Kasumi-1 (cell line): ENCODE measurements at places on chromosomes 16 and 17.

DNA sequence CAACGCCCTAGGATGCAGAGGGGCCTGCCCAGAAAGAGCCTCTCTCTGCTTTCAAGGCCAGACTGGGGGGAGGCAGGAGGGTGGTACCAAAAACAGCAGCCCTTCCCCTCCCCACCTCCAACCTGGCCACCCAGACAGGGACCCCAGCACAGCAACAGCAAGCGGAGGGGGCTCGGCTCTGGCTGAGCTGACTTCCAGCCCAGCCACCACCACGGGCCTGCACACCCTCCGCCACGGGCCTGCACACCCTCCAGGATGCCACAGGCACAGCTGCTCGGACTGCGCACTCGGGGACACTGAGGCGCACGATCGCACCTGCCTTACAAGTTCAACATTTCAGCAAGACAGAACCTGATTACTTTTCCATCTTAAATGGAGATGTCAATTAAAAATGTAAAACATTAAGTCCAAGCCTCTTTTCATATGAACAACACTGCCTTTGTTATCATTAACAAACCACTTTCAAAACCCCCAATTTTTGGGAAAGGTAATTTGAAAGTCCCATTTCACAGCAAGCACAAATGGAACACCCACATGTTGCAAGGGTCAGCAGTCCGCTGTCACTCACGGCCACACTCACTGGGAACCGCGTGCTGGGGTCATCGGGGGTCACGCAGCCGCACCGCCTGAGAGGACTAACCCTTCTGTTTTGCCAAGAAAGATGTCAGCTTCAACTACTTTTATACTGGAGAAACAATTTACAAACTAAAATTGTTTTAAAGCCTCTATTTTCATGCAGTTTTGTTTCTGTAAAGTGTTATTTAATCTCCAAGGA is 76.4 kb downstream of the ANKRD11 start:
- DNase-seq = no peak

- no peak for DNase-seq
Observed at GRCh38 chr17:48825446-48826381, 5.1 kb upstream of the CALCOCO2 start.

- no peak for DNase-seq
Observed at GRCh38 chr16:83516931-83517330, 290.8 kb upstream of the HSBP1 start.

- DNase-seq = no peak
Observed at GRCh38 chr17:17231621-17232302, 5.2 kb downstream of the FLCN start.

GRCh38 chr17:51703361-51704341 is 443.3 kb downstream of the UTP18 start:
- DNase-seq = no peak

DNA sequence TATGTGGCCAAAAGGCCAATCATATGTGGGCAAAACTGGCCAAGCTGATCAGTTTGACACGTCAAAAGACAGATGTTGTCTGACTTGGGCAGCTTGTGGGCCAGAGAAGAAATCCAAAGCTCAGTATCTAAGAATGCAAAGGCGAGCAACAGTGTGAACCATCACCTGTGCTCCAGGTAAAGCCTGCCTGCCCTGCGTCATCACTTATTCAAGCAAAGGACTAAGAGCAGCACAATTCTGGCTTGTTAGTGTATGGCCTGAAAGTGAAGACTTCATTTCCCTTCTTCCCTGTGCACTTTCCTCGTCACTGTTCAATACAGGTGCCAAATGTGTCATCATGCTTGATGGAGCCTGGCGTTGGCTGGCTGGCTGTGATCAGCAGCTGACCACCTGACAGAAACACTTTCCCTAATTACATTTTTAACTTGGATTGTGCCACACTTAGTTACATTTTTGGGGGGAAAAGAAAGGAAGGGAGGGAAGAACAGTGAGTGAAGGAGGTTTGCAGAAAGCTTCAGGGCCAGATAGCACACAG is 4.7 kb downstream of the FAM20A start:
- no peak for DNase-seq

DNA sequence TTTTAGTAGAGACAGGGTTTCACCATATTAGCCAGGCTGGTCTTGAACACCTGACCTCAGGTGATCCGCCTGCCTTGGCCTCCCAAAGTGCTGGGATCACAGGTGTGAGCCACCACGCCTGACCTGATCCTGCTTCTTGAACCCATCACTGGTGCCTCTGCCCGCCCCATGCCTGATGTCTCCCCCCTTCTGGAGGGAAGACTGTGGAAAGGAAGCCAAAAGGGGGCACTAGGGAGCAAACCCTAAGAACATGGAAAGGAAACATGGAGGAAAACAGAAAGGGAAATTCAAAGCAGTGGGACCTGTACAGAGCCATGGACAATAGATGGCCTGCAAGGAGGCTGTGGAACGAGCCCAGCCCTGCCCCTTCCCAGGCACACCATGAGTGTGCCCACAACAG is 31.1 kb upstream of the FASN start:
- no peak for DNase-seq

- no peak for DNase-seq
Observed at GRCh38 chr17:3385869-3386816, at the start of gene OR3A2. Gene OR3A2 (minus strand): TSS chr17:3386308.

- peak; percentile 93 for DNase-seq
Observed at GRCh38 chr17:47981462-47981861, 10.5 kb downstream of the CDK5RAP3 start.

DNA sequence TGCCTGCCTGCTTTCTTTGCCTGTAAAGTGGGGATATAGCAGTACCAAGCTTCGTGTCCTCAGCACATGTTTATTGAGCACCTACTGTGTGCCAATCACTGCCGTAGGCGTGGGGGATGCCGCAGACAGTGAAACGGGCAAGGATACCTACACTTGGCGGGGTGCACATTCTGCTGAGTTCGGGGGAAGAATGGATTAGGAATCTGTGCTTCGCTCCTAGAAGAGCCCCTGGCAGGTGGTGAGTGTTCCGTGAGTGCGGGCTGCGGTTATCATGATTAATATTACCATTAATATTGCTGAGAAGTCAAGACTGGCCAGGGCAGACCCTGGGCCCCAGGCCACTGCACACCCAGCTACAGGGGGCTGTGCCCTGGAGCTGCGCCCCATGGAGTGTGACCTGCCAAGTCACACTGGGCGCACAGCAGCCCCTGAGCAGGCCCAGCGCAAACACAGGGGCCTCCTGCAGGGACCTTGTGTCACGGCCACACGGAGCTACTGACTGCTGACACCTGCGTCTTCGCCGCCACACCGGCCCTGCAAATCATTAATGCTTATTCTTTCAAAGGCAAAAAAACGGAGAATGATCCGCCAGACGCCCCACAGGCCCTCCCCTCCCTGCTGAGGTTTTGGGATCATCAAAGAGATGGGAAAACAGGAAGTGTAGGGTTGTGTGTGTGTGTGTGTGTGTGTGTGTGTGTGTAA is 213.4 kb upstream of the GSE1 start:
- no peak for DNase-seq

- DNase-seq = no peak
Observed at GRCh38 chr17:78885956-78886355, 17.0 kb downstream of the CEP295NL start.

- no peak for DNase-seq
Observed at GRCh38 chr16:66471264-66471663, 44.2 kb downstream of the BEAN1 start.

DNA sequence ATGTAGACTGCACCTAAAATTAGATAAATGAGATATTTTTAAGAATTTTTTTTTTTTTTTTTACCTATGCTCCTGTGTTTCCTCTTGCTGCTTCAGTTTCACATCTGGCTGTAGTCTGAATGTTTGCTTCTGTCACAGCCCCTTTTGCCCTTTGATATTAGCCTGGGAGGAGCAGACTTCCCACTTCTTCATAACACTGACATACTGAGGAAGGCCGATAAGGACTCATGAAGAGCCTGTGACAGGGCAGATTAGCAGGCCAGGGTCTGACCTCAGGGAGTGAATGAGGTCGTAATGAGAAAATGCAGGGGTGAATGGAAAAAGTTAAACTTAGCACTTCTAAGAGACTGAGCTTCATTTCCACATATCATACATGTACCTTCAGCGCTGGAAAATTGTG is at the start of gene SLFN14:
SLFN14 (minus strand) TSS at position 117 of the 400 bp plus-strand sequence. CDS start 2,757 bp downstream, outside the sequence.
- no peak for DNase-seq

GRCh38 chr17:16129441-16130205 is 85.7 kb downstream of the NCOR1 start:
- no peak for DNase-seq

GRCh38 chr17:73632513-73632912 is 11.7 kb downstream of the SDK2 start:
- DNase-seq = no peak

DNA sequence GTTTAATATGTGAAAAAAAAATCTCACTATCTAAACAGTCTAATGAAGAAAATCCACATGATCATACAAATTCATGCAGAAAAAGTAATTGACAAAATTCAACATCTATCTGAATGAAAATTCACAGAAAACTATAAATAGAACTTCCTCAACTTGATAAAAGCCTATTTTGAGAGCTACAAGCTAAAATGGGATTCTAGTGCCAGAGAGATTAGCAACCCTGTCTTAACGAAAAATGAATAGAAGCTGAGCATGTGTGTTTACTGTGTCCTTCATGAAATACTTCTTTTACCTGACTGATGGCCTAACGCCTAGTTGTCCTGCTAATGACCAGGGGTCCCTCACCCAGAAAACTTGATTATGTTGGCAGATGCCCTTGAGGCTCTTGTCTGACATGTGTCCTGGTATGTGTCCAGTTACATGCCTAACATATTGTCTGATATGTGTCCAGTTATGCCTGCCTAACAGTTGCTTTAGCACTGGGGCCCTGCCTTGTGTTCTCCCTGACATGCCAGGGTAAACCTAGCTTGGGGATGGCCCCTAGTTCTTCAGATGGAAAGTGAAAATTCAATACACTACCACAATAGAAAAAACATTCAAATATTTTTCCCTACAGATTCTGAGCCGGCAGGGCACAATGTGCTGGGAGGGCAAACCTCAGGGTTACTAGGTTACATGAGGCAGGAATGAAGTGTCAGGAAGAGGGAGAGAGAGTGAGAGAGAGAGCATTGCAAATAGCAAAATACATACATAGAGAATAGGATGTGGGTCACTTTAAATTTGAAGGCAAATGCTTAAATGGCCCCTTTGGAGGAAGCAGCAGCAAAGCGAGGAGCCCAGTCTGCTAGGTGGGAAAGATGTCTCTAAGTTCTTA is 834.0 kb downstream of the CDH11 start:
- no peak for DNase-seq

DNA sequence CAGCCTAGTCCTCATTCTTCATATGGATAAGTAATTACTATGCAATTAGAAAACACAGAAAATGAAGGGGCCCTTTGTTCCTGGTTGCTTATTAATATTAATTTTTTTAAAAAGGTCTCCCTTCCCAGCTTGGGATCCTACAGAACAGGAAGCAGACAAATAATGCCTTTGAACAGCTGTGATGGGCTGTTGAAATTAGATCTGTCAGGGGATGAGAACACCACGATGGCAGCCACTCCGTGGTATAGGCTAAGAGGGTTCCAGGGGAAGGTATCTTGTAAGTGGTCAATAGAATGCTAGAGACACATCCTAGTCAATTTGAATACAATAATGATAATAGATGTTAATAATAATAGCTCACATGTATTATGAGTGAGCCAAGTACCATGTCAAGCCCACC is 83.1 kb downstream of the CCDC182 start:
- no peak for DNase-seq

GRCh38 chr16:1785846-1786170 is 3.0 kb downstream of the NUBP2 start:
- no peak for DNase-seq

GRCh38 chr16:8921347-8921984 is 39.3 kb downstream of the LITAFD start:
- DNase-seq = no peak

GRCh38 chr16:53257001-53257400 is 177.3 kb upstream of the RBL2 start:
- no peak for DNase-seq

DNA sequence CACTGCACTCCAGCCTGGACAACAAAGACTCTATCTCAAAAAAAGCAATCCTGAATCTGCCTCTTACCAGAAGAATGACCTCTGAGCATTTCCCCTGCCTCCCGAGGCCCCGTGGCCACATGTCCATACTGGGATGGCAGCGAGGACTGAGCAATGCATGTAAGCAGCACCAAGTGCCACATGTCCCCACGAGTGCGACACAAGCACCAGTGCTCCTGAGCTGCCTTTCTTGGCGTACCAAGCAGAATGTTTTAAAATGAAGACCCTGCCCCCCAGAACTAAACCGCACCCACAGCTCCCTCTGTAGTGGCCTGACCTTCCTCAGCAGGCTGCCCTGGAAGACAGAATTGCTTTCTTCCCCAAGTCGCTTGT is 373.3 kb downstream of the SLC39A11 start:
- no peak for DNase-seq

GRCh38 chr17:38886643-38887010 is 16.8 kb downstream of the LASP1 start:
- no peak for DNase-seq

DNA sequence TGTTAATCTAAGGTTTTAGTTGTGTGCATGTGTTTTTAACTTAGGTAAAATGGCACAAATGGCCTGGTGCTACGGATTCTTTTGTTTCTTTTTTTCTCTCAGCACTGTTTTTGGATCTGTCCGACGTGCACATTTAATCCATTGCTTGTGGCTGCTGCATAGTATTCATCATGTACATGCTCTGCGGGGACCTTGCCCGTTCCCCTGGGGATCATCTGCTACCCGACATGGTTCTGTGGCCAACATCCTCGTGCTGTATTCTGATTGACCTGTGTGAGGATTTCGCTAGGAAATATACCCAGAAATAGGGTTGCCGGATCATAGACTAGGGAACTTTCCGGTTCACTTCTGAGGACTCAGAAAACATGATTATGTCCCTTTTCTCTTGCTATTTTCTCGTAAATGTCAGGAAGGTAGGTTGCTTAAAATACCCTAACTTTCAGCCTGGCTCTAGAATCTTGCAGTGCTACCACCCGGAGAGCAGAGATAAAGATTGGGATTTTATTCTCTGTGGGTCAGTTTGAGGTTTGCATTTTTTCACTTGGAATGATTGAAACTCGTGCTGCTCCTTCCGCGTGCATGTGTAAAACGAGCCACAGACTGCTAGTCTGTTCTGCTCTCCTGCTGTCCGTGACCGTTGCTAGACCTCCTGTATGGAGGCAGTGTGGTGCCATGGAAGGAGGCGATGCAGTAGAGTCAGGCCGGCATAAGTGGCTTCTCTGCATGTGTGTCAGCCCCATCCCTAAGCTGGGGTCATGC is 42.9 kb downstream of the LDHD start:
- DNase-seq = no peak

DNA sequence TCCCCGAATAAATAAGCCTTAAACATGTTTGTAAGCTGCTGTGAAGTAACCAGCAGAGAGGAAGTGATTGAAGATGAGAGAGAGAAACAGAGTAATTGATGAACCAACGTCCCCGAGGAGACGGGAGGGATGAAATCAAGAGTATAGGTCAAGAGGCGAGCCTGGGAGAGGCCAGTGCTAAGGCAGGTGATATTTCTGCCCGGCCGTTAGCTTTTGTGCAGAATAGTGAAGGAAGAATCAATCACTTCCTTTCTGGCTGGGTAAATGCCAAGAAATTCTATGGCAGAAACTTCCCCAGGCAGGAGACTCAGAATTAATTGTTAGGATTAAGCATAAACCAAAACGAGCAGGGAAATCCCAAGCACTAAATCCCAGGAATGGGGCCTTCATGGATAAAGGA is 273.8 kb downstream of the CDH13 start:
- DNase-seq = no peak

GRCh38 chr17:73592501-73592961 is 51.7 kb downstream of the SDK2 start:
- DNase-seq = peak; percentile 2

GRCh38 chr17:35486920-35487732 is 38.6 kb upstream of the SLFN13 start:
- DNase-seq = peak; percentile 41
